CD4-positive, alpha-beta memory T cell (primary cell): ENCODE measurements at places on chromosomes 7 and 10.

DNA sequence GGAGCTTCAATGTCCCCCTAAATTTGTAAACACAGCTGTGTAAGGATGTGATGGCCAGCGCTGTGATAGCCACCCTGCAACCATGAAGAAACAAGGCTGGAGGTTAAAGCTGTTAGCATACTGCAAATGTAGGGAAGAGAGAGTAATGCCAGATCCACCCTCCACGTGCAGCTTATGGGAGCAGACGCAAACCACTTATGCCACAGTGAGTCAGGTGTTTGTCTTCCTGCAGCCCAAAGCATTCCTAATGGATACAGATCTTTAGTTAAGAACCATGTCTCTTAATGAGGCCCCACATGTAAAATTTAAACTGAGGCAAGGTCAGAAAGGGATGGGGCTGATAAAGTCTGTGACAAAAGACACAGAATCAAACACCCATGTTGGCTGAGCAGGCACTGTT is 13.6 kb upstream of the MYL7 start:
- no peak for DNase-seq

DNA sequence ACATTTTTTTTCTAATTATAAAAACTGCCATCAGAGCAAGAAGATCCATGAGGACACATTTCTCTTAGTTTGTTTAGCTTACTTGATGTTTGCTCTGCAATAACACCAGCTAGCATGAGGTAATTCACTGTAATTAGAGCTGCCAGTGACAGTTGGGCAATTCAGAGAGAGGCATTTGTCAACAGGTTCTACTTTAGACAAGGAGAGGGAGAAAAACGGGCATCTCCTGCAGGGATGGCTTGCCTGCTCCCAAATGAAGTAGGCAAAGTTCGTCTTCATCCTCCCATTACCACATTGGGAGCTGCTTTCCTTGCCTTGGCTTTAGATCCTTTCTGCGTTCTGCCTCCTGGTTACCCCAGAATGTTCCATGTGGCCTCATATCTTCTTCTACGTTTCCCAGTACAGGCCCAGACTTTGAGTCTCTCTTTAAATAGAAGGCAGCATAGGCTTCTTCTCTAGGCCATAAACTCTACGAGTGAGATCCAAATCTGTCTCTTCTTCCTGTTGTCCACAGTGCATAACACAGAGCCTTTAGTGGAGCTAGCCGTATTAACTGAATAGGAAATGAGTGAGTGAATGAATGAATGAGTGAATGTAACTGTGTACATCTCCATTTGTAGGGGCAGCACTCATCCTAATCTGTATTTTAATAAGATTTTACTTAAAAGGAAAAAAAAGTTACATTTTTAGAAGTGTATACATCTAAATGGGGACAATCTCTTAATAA is 21.2 kb downstream of the ASB15 start:
- no peak for DNase-seq

GRCh38 chr7:107563081-107563774 is 492 bp downstream of the COG5 start:
- DNase-seq = no peak

- no peak for DNase-seq
Measured at GRCh38 chr7:380711-381210, 90.8 kb downstream of the FOXL3 start.

GRCh38 chr7:29229066-29229465 is 34.5 kb downstream of the CHN2 start:
- DNase-seq = no peak

DNA sequence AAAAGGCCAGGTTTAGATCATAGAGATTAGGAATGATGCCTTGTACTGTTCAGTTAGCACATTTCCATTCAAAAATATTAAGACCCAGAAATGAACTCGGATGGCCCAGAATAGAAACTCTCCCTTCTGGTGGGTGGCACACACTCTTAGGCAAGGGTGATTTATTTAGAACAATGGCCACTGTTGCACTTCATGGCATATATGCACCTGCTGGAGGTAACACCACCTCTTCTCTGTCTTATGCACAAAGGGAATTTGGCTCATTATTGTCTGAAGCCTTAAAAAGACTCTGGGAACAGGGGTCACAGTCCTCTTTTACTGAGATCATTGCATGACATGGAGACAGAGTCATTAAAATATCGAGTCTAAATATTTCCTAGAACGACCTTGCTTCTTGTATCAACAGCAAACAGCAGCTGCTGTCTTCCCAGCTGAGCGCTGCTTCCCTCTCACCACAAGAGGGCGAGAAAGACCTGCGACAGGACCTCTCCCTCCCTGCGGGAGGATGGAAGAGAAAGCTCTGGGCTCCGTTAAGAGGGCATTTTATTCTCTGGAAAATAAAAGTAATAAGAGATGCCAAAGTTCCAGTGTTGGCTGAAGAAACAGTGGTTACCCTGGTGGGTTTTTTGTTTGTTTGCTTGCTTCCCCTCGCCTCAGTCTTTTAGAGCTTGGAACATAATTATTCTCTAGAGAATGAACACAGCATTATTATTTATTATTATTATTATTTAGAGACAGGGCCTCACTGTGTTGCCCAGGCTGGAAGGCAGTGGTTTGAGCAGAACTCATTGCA is 13.5 kb upstream of the BAMBI start:
- DNase-seq = peak; percentile 50

DNA sequence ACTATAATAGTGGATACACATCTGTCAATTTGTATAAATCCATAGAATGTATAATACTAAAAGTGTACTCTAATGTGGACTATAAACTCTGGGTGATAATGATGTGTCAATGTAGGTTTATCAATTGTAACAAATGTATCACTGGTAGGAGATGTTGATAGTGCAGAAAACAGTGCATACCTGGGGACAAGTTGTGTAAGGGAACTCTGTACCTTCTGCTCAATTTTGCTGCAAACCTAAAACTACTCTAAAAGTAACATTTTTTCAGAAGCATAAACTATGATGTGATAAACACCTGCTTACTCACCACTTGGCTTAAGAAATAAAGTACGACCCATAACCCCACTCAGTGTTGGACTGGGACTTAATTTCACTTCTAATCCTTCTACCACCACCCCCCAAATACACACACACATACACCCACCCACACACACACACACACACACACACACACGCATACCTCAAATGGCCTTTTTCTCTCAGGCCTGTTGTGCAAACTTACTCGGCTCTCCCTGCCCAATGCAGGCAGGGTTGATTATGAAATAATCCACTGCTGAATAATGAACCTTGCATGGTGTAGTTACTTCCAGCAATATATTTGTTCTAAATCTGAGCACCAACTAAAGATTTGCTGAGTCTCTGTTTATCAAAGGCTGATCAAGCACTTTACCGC is 154.1 kb upstream of the KMT2E start:
- DNase-seq = no peak

DNA sequence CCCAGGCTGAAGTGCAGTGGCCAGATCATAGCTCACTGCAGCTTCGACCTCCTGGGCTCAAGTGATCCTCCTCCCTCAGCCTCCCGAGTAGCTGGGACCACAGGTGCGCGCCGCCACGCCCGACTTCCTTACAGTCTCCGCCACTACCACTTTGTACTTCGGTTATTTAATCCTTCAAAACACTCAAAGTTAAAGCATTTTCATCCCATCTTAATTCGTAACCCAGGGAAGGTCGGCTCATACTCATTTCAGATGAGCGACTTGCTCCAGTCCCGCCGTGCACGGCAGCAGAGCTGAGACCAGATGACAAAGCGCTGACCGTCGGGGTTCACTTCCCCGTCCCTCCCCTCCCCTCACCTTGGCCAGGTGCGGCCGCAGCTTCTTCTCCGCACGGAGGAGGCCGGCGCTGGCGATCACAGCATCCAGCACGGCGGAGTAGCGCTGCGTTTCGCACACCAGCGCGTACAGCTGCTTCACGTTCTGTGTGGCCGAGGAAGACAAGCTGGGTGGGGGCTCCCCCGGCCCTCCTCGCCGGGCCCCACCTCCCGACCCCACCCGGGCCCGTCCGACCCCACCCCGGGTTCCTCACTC is 457 bp downstream of the NSUN5 start:
- no peak for DNase-seq

DNA sequence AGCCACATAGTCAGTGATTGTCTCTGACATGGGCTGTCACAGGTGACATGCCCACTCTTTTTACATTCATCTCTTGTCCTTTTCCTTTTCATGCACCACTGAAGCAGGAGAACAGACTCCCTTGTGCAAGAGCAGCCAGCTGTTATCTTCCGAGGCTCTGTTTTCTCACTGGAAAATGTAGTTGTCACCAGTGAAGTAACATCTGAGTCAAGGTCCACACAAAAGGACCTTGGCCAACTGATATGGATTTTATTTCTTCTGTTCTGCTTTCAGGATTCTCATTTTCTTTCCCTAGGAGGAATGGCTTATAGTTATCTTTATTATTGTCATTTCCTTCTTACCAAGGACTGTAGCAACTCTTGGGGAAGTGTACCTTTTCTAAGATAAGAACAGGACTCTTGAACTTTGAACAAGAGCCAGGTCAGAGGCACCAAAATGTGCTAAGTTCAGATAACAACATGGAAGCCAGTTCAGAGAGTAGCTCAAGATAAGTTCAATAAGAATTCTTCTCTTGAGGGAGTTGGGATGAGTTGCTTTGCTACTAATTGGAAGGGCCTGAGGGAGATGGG is 22.7 kb downstream of the AVPI1 start:
- no peak for DNase-seq

GRCh38 chr7:129911790-129912189 is 41.0 kb downstream of the UBE2H start:
- no peak for DNase-seq

- no peak for DNase-seq
Measured at GRCh38 chr10:4836416-4836969, 10.5 kb downstream of the AKR1E2 start.

GRCh38 chr10:4351723-4352413 is 474.1 kb upstream of the AKR1E2 start:
- DNase-seq = no peak

- peak; percentile 6 for DNase-seq
Measured at GRCh38 chr10:121598263-121599249, at the start of gene FGFR2. FGFR2 (minus strand) TSS chr10:121598444; CDS start chr10:121593817, 4,627 bp downstream.

GRCh38 chr10:23373156-23373555 is 28.6 kb upstream of the C10orf67 start:
- no peak for DNase-seq

GRCh38 chr7:93178213-93178612 is 30.0 kb upstream of the SAMD9L start:
- DNase-seq = no peak

DNA sequence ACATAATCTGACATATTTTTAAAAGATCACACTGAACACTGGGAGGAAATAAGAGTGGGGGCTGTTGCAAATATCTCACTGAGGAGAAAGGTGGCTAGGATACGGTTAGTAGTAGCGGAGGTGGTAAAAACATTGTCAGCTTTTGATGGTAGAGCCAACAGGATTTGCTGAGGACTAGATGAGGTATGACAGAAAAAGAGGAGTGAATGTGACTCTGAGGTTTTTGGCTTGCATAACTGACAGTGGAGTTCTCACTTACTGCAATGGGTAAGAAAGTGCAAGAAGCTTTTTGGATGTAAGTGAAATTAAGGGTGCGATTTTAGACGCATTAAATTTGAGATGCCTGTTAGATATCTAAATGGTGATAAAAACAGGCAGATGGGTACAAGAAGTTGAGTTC is 102.0 kb upstream of the MBL2 start:
- DNase-seq = no peak

- no peak for DNase-seq
Measured at GRCh38 chr7:69104023-69104422, 494.3 kb upstream of the AUTS2 start.

DNA sequence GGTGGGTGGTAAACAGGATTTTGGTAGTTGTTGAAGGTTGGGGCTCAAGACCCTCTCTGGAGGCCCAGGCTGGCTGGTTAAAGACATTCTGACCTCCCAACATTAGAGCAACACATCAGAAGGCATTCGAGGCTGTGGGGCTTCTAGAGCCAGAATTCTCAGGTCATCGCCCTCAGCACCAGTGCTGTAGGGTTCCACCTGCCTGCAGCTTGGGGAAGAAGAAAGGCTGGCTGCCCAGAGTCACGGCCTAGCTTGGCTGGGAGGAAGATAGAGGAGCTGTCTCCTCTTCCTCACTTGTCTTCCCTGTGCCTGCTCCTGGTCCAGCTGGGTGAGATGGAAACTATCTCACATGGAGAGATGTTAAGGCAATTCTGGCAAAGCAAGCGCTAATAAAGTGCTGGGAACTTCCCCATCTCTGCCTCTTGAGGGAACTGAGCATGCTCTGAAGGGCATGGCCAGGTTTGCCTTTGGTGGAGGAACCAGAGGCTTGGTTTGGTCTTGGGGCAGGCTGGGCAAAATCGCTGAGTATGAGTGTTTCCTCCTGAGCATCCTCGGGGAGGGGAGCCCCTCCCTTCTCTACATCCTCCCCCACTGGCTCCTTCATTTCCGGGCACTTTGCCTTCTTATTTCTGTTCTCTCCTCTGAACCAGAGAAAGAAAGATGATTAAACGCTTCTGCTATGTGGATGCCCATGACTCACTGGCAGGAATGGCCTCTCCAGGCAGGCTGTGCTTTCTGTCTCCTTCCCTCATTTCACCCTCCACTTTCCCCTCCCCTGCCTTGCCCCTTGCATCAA is 509.0 kb upstream of the PODXL start:
- DNase-seq = no peak

- no peak for DNase-seq
Measured at GRCh38 chr7:151891182-151891581, 14.3 kb upstream of the PRKAG2 start.

GRCh38 chr7:107065929-107066247 is 21.4 kb downstream of the PRKAR2B start:
- no peak for DNase-seq

GRCh38 chr7:16114633-16115032 is 306.7 kb downstream of the CRPPA start:
- DNase-seq = no peak

GRCh38 chr7:66627151-66627681 is 1.5 kb upstream of the KCTD7 start:
- no peak for DNase-seq

GRCh38 chr10:13390604-13391522 is 42.8 kb upstream of the SEPHS1 start:
- DNase-seq = no peak

GRCh38 chr10:124560377-124561105 is 98.9 kb downstream of the LHPP start:
- no peak for DNase-seq

DNA sequence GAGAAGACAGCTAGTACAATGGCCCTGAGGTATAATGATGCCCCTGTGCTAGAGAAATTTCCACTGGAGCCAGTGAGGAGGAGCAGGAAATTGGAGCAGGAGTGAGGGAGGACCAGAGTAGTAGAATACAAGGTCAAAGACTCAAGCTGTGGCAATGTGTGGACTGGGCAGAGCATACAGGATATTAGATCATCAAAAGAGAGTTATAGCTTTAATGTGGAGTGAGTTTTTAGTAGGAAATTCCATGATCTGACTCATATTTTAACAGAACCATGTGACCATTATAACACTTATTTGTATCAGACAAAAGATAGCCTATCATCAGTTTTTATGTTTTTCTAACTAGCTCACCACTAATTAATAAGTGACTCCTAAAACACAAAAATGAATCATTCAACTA is 154.1 kb downstream of the DGKB start:
- DNase-seq = no peak

DNA sequence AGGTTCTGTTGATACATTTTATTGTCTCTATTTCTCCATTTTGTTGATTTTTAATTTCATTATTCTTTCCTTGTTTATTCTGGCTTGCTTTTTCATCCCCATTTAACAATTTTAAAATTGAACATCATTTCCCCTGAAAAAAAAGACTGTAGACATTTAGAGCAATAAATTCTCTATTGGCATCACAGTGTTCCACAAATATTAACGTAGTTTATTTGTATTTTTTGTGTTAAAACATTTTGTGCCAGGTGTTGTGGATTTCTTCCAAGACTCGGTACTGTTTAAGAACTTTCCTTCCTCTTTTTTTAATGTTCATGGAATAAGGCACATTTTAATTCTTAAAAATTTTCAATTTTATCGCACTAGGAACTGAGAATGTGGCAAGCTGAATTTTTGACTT is 156.1 kb upstream of the NPY start:
- DNase-seq = no peak
